ENCODE measurements at places on chromosomes 7 and 10. TPM values are rescaled to one million over a fixed set of nuclear protein-coding genes. Genes with fewer than 3 reads are reported as not detected.

The TEX47 gene
- not detected for polyA plus RNA-seq

The TAS2R4 gene
- polyA plus RNA-seq: 0.88 TPM

The DPYSL4 gene
- polyA plus RNA-seq: 21.6 TPM

The LIPJ gene
- not detected for polyA plus RNA-seq

The SLC26A3 gene
- not detected for polyA plus RNA-seq

The CTTNBP2 gene
- polyA plus RNA-seq: 13.0 TPM

The C10orf67 gene
- 0.03 TPM for polyA plus RNA-seq

The CALHM3 gene
- 0.60 TPM for polyA plus RNA-seq

GRCh38 chr7:31695859-31696614 lies 9.0 kb downstream of the PPP1R17 start:
- DNase-seq: no peak

- no peak for DNase-seq
Measured at GRCh38 chr7:134113655-134114054, 13.5 kb upstream of the LRGUK start.

DNA sequence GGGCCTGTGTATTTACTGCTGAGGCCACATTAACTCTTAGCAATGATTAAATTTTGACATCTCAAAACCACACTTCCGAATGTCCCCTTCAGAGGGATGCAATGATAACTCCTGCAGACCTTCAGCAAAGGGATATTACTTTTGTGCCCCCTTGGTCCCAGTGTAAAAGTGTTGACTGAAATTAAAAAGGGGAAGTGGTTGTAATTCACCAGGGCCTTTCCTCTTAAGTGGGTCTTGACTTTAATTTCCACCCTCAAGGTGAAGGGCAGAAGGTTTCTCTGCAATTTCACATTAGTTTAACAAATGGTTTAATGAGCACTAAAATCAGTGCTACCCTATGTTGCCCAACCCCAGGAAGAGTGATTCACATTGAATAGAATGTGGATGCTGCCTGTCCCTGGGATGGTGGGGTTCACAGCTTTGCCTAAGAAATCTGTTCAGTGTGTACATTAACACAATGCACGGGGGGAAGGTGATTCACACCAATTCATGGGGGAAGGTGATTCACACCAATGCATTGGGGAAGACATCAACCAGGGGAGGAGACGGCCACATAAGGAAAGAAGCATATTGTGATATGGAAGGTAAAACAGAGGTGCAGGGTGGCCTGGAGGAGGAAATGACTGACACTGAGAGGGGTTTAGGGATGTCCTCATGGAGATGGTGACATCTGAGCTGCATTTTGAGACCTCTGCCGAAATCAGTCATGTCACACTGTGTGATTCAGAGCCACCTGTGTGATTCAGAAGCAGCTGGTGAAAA lies 19.4 kb upstream of the TNS3 start:
- DNase-seq: no peak

GRCh38 chr10:100886091-100886490 lies 26.7 kb upstream of the SLF2 start:
- no peak for DNase-seq

- no peak for DNase-seq
Measured at GRCh38 chr10:35007858-35008301, 82.3 kb downstream of the CUL2 start.

DNA sequence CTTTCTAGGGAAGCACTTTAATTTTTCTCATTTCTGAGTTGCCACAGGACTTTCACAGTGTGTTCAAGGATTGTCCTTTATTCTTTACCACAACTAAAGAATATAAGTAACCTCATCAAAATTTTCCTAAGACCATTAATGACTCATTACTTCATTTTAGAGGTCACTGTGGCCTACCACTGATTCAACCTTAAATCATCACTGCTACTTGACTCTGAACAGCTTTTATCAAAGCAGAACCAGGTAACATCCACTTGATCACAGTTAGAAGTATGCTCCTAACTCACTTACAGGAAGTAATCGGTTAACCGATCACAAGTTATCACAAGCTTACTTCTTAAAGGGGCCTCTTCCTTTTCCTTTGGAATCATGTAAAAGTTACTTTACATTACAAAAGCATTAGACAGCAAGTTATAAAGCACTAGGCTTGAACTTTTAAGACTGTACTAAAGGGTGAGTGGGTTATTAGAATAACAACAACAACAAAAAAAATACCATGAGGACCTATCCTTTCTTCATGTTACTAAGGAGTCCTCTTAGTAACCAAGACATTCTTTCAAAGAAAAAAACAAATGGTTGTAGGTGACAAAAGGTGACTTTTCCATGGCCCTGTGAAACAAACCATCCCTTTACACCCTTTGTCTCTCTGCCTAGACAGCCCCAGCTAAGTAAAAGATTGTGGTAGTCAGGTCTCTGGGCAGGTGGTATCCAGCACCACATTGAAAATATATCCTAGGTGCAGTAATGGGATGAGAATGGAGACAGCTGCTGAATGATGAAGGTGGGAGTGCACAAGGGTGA lies 40.0 kb upstream of the PDK4 start:
- no peak for DNase-seq

DNA sequence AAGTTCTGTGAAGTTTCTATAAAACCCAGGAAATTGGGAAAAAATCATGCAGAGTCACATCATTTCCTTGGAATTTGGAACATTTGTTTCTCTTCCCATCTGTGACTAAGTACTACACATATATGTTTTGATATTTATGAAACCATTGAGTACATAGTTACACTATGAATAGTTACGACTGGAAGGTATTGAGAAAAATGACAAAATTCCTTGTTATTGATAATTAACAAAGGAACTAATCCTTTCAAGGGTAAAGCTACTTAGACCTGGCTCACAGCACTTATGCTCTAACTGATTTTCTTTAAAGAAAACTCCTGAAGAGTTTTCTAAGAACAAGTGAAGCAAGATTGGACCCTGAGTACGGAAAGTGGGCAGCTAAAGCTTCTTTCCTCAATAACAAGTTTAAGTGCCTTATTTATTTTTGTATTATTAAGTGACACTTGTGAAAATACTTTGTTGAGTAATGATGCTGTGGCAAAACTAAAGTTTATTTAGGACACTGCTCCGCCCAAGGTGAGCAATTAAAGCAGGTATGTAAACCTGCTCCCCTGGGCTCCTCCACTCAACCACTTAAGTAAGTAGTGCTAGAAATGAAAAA lies 12.0 kb upstream of the GLCCI1 start:
- no peak for DNase-seq

- DNase-seq: no peak
Measured at GRCh38 chr7:44987996-44988395, 9.2 kb upstream of the MYO1G start.

GRCh38 chr10:58010073-58010702 lies 257.5 kb downstream of the IPMK start:
- DNase-seq: no peak

DNA sequence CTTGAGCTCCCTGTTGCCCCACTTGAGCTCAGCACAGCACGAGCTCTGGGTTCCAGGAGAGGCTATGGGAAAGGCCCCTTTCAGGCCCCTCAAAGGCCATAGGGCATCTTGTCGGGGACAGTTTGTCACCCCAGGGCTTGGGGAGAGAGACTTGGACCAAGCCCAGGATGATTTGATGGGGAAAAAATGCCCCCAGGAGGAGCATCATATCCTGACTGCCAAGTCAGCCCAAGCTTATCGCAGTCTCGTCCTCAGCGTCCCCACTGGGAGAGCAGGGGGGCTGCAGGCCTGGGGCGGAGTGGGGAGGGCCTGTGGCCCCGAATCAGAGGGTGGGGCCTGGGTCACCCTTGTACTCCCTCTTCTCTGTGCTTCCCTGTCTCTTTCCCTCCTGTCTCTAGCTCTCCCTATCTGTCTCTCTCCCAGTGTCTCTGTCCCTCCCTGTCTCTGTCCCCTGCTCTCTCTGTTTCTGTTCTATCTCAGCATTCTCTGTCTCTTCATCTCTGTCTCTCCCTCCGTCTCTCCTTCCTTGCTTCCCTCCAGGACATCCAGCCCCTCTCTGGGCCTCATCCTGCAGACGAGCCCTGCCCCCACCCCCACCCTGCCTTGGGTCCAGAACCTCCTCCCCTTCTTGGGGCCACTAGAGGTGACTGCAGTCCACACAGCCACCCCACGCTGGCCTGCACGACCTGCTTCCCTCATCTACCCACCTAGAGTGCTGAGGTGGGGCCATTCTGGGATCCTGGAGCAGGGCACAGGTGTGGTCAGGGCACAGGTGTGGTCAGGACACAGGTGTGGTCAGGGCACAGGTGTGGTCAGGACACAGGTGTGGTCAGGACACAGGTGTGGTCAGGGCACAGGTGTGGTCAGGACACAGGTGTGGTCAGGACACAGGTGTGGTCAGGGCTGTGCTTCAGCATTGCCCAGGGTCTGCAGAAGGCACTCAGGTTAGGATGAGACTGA lies 17.3 kb upstream of the GRIFIN start:
- no peak for DNase-seq

GRCh38 chr7:139525239-139525638 lies 1.8 kb downstream of the CLEC2L start:
- no peak for DNase-seq

DNA sequence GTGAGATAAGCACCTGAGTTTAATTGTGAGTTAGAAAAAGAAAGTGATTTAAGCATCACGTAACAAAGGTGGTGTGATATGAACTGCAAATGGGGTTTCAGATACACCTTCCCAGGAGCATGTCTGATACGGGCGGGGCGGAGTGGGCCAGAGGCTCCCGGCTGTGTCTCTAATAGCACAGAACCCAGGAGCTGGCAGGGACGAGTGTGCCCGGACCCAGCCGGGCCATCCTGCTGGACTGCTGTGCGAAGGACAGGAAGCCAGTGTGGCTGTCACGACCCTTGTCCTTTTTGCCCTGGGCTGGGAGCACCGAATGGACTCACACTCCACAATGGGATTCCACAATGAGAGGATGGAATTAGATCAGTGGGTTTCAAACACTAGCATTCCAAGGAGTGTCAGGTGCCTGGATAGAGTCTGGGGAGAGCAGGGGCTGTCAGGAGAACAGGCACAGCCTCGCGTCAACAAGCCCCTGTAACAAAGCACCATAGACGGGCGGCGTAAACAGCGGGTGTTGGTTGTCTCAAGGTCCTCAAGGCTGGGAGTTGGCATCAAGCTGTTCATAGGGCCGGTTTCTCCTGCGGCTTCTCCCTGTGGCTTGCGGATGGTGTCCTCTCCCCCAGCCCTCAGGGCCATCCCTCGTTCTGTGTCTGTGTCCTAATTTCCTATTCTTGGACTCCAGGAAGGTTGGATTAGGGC lies 242.6 kb upstream of the PITRM1 start:
- DNase-seq: no peak

- DNase-seq: no peak
Measured at GRCh38 chr7:117012696-117013095, 59.4 kb downstream of the ST7 start.

- DNase-seq: no peak
Measured at GRCh38 chr7:127938588-127938987, 92.6 kb downstream of the LRRC4 start.

DNA sequence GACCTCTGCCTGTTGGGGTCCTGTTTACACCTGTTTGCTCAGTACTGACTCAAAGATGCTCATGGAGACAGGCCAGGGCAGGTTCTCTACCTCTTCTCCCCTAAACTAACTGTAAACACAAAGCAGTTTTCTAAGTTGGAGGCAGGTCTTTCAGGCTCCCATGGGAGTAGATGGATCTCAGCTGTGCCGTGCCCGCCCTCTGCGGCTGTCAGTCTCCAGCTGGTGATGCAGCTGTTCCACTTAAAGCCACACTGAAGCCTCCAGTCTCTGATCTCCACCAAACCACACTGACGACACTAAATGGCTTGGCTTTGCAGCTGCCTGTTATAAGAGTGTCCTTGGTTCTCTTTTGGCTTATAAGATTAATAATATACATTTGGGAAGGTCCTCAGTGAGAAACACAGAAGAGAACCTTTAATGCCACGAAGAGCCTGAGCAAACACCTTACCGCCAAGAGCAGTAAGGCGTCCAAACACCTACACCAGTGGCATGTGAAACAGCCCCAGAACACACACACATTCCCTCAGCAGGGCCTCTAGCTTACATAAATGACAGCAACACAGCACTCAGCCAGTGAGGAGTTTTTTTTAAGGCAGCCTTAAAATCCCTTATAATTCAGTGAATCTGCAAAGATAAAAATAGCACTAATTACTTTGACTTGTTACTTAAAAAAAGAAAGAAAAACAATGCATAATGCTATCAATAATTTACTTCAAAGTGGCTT lies 60.4 kb upstream of the KCNIP2 start:
- DNase-seq: no peak

DNA sequence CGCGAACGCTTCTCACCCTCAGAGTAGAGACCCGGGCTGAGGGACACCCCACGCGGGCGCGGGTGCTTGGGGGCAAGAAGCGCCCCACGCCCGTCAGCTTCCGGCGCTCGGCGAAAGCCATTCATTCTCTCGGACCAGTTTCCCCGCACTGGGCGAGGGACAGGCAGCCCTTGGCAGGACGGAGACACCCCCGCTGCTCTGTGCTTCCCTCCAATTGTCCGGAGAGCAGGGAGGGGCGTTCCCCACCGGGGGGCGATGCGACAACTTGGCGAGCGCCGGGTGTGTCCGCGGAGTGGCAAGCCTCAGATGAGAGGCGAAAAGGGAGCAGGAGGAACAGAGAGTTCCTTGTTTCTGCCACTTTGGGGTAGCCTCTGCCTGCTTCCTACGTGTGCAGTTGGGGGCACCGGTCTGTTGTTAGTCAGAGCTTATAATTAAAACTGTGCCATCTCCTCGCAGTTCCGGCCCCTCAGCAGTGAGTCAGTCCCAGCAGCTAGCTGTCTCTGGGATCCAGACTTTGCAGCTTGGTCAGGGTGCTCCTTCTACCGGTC lies 1.7 kb downstream of the GPR158 start:
- DNase-seq: no peak

- no peak for DNase-seq
Measured at GRCh38 chr10:110032801-110033700, 25.3 kb downstream of the ADD3 start.

GRCh38 chr10:118017850-118018249 lies 28.9 kb downstream of the RAB11FIP2 start:
- no peak for DNase-seq

DNA sequence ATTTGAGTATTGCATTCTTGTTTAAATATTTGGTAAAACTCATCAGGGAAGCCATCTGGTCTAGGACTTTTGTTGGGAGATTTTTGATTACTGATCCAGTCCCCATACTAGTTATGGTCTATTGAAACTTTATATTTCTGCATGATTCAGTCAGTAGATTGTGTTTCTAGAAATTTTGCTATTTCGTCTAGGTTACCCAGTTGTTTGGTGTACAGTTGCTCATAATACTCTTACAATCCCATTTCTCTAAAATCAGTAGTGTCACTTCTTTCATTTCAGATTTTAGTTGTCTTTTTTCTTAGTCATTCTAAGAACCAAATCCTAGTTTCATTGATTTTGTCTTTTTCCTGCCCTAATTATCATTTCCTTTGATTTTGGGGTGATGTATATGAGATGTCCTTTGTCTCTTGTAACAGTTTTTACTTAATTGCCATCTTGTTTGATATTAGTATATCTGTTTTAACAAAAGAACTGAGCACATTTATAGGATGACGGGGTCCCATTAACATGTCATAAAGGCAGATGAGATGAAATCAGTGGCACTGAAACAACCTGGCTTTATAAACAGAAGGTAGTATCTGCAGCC lies 7.9 kb downstream of the MALSU1 start:
- no peak for DNase-seq
